ENCODE measurements at places on chromosomes 12 and 14. TPM values are rescaled to one million over a fixed set of nuclear protein-coding genes. Genes with fewer than 3 reads are reported as not detected.

RNASE3 gene
- not detected for total RNA-seq

CCDC196 gene
- total RNA-seq, result not detected

GPD1 gene
- 0.41 TPM for total RNA-seq

DNA sequence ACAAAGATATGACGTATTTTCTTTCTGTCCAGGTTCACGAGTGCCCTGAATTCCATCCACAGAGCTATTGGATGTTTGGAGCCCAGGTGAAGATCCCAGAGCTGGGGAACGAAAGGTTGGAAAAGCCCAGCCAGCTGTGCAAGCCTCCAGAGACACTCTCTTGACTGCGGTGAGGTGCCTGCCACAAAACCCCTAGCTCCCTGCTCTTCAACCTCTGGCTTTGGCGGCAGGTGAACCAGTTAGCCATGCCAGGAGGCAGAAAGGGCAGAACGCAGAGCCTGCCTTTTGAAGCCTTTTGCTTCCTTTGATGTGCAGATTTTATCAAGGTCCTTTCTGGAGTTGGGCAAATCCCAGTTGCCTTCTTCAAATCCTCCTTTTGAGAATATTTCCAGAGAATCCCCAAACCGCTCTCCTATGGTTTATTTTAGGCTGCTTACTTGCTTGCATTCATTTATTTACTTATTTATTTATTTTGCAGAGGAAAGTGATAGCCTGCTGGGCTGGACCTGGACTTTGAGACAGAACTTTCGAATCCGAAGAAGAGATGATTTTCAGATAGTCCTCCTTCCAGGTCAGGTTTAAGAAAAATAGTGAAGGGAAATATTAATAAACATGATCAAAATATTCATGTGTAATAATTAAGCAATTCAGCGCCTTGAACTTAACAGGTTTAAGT lies 411.2 kb upstream of the TBX3 start:
- H3K4me3 ChIP-seq, result no peak overlapping the region
- no peaks in the 10 kb centered on the region for H3K27me3 ChIP-seq
- no peaks in the 10 kb centered on the region for H3K36me3 ChIP-seq

DNA sequence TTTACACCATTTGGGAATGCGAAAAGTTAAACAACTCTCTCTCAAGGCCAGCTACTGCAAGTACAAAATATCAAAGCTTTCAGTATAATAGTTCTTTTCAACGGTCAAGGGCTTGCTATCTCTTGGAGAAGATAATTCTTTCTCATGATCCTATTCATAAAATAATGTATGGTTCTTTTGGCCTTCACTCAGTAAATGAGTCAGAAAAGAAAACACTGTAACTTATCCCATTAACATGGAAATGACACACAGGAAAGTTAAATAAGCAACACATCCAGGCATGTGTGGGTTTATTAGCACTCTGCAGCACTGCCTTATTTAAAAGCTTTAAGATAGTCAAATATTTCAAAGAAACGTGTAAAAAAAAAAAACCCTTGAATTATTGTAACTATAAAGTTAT lies 36.9 kb downstream of the ZFC3H1 start:
- H3K27me3 ChIP-seq, result no peaks in the 10 kb centered on the region
- peaks cover 98% of the 10 kb centered on the region for H3K36me3 ChIP-seq

GRCh38 chr12:66087365-66087943 lies 43.1 kb downstream of the LLPH start:
- H3K4me3 ChIP-seq, result no peak overlapping the region
- peak; percentile 12 for DNase-seq
- H3K27ac ChIP-seq, result no peak overlapping the region
- H3K4me1 ChIP-seq, result no peaks in the 10 kb centered on the region
- H3K27me3 ChIP-seq, result peaks cover 2% of the 10 kb centered on the region

- H3K27me3 ChIP-seq, result no peaks in the 10 kb centered on the region
- no peak overlapping the region for H3K4me3 ChIP-seq
- no peak for DNase-seq
- no peaks in the 10 kb centered on the region for H3K36me3 ChIP-seq
- H3K27ac ChIP-seq, result no peak overlapping the region
- no peaks in the 10 kb centered on the region for H3K4me1 ChIP-seq
These were observed 41.3 kb upstream of the SLCO1C1 start for GRCh38 chr12:20653871-20654270.
